T-cell (primary cell): ENCODE measurements at places on chromosomes 12 and 14. TPM values are rescaled to one million over a fixed set of nuclear protein-coding genes. Genes with fewer than 3 reads are reported as not detected.

The ABCD2 gene
- 16.8 TPM for total RNA-seq

The BDKRB1 gene
- total RNA-seq, result not detected

The FAM181A gene
- total RNA-seq, result not detected

The KCNC2 gene
- total RNA-seq, result not detected

The ARHGAP9 gene
- 364 TPM for total RNA-seq

The B4GALNT3 gene
- total RNA-seq, result 2.0 TPM

The KRT80 gene
- total RNA-seq, result not detected

The TAS2R20 gene
- total RNA-seq, result 2.8 TPM

The AMDHD1 gene
- 1.1 TPM for total RNA-seq

The HOXC4 gene
- total RNA-seq, result 0.36 TPM

The MMAB gene
- total RNA-seq, result 23.2 TPM

The NEK9 gene
- total RNA-seq, result 78.9 TPM

The TAS2R31 gene
- 3.6 TPM for total RNA-seq

The SSTR1 gene
- not detected for total RNA-seq

The GPR65 gene
- 11.9 TPM for total RNA-seq

The OASL gene
- 17.6 TPM for total RNA-seq

The MIA2 gene
- total RNA-seq, result 25.4 TPM

DNA sequence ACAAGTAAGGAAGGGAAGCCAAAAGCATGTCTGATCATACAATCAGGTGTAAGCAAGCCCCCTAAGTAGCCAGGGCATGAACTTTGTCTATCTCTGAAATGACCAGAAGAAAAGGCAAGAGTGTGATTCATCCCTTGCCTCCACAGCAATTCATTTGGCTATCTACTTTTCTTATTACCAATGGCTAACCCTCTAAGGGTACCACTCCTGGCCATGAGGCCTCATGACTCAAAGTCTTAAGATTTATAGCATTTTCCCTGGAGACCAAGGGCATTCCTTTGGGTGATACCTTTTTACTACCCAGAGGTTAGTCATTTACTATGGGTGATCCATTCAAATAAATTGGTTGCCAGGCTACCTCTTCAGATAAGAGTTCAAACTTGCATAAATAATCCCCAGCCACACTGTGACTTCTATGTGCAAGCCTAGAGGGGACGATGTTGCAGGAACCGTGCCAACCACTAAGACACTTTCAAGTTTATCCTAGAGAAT lies 1.5 kb upstream of the LGALS3 start:
- DNase-seq, result no peak
- no peak overlapping the region for H3K27ac ChIP-seq

GRCh38 chr12:115835445-115835844 lies 442.0 kb downstream of the MED13L start:
- no peaks in the 10 kb centered on the region for H3K4me1 ChIP-seq
- no peaks in the 10 kb centered on the region for H3K27me3 ChIP-seq
- H3K36me3 ChIP-seq, result no peaks in the 10 kb centered on the region
- no peak overlapping the region for H3K4me3 ChIP-seq
- no peak for DNase-seq
- H3K27ac ChIP-seq, result no peak overlapping the region

DNA sequence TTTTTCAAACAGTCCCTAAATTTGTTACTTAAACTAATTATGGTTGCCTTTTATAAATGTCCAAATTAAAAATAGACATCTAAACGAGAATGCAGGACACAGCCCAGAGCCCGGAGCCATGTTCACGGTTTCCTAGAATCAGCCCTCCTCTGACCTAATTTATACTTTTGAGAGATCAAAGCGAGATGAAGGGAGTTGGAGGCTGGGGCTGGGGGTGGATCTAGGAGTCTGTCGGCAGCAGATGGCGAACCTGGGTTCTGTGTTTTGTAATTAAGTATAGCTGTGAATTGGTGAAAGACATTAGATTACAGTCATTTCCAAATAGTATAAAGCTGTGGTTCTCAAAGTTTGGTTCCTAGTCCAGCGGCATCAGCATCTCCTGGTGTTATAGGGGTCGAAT lies 210.1 kb downstream of the SLC41A2 start:
- no peaks in the 10 kb centered on the region for H3K27me3 ChIP-seq
- H3K4me1 ChIP-seq, result peaks cover 4% of the 10 kb centered on the region
- no peak overlapping the region for H3K27ac ChIP-seq
- no peak overlapping the region for H3K4me3 ChIP-seq
- no peak for DNase-seq

DNA sequence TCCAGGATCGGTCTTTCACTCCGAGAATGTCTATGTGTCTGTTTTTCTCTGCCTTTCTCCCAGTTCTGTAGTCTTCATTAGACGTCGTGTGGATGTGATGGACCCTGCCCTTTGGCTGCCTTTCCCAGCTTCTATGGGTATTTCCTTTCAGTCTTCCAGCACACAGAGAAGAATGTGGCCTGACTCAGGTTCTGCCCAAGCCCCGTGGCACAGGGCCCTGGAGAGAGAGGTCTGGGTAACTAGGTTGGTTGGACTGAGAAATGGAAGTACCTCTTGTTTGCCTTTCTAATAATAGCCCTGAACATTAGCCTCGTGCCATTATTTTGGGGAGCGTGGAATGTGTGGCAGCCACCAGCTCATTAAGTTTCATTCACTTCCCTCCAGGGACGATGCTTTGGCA lies 3.8 kb downstream of the FOXJ2 start:
- no peaks in the 10 kb centered on the region for H3K27me3 ChIP-seq
- DNase-seq, result no peak
- peaks cover 31% of the 10 kb centered on the region for H3K4me1 ChIP-seq
- H3K27ac ChIP-seq, result peak overlapping the region; percentile 14
- H3K4me3 ChIP-seq, result no peak overlapping the region
- H3K36me3 ChIP-seq, result peaks cover 4% of the 10 kb centered on the region

GRCh38 chr12:95143621-95144205 lies 70.3 kb upstream of the NR2C1 start:
- DNase-seq, result no peak
- no peak overlapping the region for H3K27ac ChIP-seq
- H3K4me3 ChIP-seq, result no peak overlapping the region
- no peaks in the 10 kb centered on the region for H3K4me1 ChIP-seq

GRCh38 chr12:51818566-51819300 lies 29.8 kb downstream of the FIGNL2 start:
- no peak overlapping the region for H3K27ac ChIP-seq
- H3K27me3 ChIP-seq, result peaks cover 20% of the 10 kb centered on the region
- peaks cover 8% of the 10 kb centered on the region for H3K4me1 ChIP-seq
- H3K36me3 ChIP-seq, result no peaks in the 10 kb centered on the region

DNA sequence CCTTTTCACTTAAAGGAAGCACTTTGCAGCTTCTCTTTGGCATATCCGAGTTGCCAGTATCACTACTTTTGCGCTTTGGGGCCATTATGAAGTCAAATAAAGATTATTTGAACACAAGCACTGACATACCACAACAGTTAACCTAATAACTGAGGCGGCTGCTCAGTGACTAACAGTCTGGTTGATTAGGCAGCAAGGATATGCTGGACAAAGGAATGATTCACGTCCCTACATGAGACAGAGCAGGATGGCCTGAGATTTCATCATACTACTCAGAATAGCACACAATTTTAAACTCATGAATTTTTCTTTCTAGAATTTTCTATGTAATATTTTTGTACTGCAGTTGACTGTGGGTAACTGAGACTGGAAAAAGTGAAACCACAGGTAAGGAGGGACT lies 56.9 kb upstream of the E2F7 start:
- no peak for DNase-seq
- no peaks in the 10 kb centered on the region for H3K27me3 ChIP-seq
- no peak overlapping the region for H3K4me3 ChIP-seq
- no peak overlapping the region for H3K27ac ChIP-seq
- H3K36me3 ChIP-seq, result no peaks in the 10 kb centered on the region

- no peak within 1 kb of the TSS for H3K27ac ChIP-seq
- peaks cover 7% of the 10 kb centered on the region for H3K4me1 ChIP-seq
- no peak for DNase-seq
- no peaks in the 10 kb centered on the region for H3K36me3 ChIP-seq
- H3K4me3 ChIP-seq, result peak within 1 kb of the TSS; percentile 46
- H3K27me3 ChIP-seq, result peaks cover 7% of the 10 kb centered on the region
Observed at GRCh38 chr14:21070083-21070609, at the start of gene ARHGEF40. Gene ARHGEF40, plus strand, starts transcription at chr14:21070304. Its CDS starts 93 bp downstream, at chr14:21070397.

DNA sequence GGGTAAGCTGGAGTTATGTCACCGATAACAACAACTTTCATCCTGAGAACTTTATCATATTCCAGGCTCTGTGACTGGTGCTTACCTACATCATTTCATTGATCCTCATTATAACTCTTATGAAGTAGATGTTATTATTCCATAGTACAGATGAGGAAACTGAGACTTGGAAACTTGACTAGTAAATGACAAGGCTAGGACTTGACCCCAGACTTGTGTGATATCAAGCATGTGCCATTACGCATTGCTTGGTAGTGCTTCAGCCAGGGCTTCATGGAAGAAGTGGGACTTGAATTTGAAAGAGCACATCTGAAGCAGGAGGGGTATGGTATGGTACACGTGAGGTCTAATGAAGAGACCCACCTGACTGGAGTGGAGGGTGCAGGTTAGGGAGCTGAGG lies 11.9 kb downstream of the AVIL start:
- peaks cover 4% of the 10 kb centered on the region for H3K36me3 ChIP-seq
- no peak for DNase-seq
- H3K4me1 ChIP-seq, result no peaks in the 10 kb centered on the region
- no peak overlapping the region for H3K4me3 ChIP-seq
- no peaks in the 10 kb centered on the region for H3K27me3 ChIP-seq

DNA sequence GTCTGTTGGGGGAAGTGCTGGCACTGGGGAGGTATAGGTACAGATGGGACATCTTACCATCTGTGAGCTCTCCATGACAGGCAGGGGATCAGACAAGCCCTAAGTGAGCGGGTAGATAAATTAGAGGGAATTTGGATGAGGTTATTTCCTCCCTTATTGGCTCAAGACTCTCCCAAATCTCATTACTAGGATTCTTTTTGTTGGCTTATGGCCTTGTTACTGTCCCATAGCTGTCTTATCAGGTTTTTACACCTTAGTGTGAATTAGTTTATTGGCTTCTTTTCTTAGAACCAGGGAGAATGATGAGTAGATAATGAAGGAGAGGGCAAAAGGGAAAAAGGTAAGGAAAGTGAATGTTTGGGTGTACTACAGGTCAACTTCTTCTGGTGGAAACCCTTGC lies 191.1 kb upstream of the PRICKLE1 start:
- no peak overlapping the region for H3K27ac ChIP-seq
- no peaks in the 10 kb centered on the region for H3K4me1 ChIP-seq
- no peaks in the 10 kb centered on the region for H3K36me3 ChIP-seq
- no peak overlapping the region for H3K4me3 ChIP-seq
- no peaks in the 10 kb centered on the region for H3K27me3 ChIP-seq
- no peak for DNase-seq

- no peak for DNase-seq
- H3K4me1 ChIP-seq, result peaks cover 7% of the 10 kb centered on the region
- H3K4me3 ChIP-seq, result no peak overlapping the region
- H3K27me3 ChIP-seq, result no peaks in the 10 kb centered on the region
- H3K36me3 ChIP-seq, result no peaks in the 10 kb centered on the region
- no peak overlapping the region for H3K27ac ChIP-seq
Observed at GRCh38 chr14:66493750-66494149, 7.6 kb downstream of the CCDC196 start.

GRCh38 chr12:108310489-108310888 lies 28.6 kb downstream of the CMKLR1 start:
- H3K4me1 ChIP-seq, result peaks cover 46% of the 10 kb centered on the region
- H3K27me3 ChIP-seq, result peaks cover 8% of the 10 kb centered on the region
- H3K27ac ChIP-seq, result no peak overlapping the region
- no peaks in the 10 kb centered on the region for H3K36me3 ChIP-seq
- no peak for DNase-seq
- no peak overlapping the region for H3K4me3 ChIP-seq

DNA sequence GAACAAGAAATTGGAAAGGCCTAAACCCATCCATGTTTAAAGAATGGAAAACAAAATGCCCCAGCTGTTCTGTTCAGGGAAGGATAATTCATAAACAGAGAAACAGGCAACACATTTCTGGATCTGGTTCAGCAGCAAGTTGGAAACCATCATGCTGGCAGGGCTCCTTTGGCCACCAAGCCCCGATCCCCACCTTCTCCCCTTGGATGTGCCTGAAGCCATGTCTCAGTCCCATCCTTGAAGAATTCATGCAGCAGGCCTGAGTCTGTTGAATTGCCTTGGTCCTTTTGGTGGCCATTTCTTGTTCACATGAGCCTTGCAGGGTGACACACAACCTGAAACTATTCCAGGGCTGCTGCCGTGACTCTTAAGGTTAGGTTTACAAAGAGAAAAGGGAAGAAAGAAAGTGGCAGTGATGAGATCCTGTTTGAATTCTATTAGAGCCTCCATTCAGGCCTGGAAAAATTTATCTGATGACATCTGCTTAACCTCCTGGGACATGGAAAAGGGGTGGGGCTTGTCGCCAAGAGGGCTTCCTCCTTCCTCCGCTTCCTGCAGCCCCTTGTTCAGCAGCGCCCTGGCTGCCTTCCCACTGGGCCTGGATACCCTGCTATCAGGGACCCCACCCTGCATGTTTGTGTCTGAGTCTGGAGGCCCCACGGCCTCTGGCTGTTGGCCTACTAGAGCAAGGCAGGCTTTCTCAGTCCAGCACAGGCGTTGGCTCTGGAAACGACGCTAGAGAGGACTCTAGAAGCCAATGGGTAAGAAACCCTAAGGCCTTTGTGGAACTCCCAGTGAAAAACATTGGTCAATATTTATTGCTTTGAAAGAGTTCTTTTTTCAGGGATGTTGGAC lies 341.9 kb downstream of the C12orf75 start:
- DNase-seq, result no peak
- no peak overlapping the region for H3K27ac ChIP-seq
- no peaks in the 10 kb centered on the region for H3K36me3 ChIP-seq
- no peaks in the 10 kb centered on the region for H3K4me1 ChIP-seq

GRCh38 chr12:115097416-115097815 lies 413.4 kb upstream of the TBX3 start:
- H3K27me3 ChIP-seq, result no peaks in the 10 kb centered on the region
- no peak overlapping the region for H3K27ac ChIP-seq
- H3K4me1 ChIP-seq, result no peaks in the 10 kb centered on the region
- no peaks in the 10 kb centered on the region for H3K36me3 ChIP-seq

GRCh38 chr12:116360579-116361413 lies 83.3 kb upstream of the MED13L start:
- H3K4me3 ChIP-seq, result no peak overlapping the region
- H3K27ac ChIP-seq, result no peak overlapping the region
- peaks cover 6% of the 10 kb centered on the region for H3K27me3 ChIP-seq
- peaks cover 32% of the 10 kb centered on the region for H3K4me1 ChIP-seq
- DNase-seq, result no peak
